ENCODE measurements at places on chromosomes 5 and 9.

GRCh38 chr9:110240198-110240597 is 16.1 kb downstream of the TXN start:
- DNase-seq = no peak

DNA sequence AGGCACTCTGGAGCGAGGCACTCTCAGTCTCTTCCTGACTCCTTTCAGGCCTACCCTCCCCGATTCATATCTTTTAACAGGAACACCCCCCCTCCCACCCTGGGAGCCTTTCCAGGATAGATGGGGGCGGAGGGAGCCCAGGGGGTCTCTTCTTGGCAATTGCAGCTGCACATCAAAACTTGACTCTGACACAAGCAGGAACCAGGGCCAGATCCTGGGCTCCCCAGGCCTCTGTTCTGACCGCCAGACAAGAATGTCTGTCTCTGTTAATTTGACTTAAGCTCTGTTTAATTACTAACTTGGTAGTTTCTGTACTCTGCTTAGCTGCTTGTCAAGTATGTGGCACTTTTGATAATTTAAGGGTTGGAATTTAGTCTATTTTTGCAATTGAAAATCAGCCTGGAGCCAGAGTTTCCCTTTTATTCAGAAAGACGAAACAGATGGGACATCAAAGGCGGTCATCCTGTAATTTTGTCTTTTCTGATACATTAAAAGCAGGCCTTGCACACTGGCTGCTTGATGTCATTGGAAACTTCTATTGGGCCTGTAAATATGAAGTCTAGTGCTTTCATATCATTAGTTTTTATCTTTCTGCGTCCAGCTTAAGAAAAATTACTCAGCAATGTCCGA is 43.3 kb downstream of the ACTL7B start:
- no peak for DNase-seq

DNA sequence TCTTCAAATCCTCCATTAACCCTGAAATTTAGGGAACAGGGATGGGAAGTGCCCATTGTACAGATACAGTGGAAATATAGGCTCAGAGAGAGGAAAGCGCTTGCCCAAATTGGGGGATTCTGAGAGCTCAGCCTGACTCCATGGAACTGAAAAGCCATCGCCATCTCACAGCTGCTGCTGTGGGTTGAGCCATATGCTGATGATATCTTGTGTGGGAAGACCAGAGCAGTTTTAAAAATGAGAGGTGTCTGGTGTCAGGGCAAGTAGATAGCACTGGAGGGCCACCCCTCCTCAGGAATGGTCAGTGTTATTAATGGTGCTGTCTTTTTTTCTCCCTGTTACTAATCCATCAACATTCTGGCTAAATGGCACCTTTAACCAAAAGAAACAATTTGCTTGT is 50.9 kb upstream of the C5orf58 start:
- no peak for DNase-seq

- no peak for DNase-seq
These were observed 14.2 kb downstream of the CACNA1B start for GRCh38 chr9:137891588-137892423.

DNA sequence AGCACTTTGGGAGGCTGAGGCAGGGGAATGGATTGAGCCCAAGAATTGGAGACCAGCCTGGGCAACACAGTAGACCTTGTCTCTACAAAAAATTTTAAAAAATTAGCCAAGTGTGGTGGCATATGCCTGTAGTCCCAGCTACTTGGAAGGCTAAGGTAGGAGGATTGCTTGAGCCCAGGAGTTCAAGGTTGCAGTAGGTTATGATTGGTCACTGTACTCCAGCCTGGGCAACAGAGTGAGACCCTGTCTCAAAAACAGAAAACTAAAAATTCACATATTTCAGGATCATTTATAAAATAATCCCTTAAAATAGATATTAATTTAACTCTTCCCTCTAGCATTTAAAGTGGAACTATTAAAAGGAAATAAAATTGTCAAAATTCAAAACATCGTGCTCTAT is 3.4 kb downstream of the FCHO2 start:
- DNase-seq = no peak

DNA sequence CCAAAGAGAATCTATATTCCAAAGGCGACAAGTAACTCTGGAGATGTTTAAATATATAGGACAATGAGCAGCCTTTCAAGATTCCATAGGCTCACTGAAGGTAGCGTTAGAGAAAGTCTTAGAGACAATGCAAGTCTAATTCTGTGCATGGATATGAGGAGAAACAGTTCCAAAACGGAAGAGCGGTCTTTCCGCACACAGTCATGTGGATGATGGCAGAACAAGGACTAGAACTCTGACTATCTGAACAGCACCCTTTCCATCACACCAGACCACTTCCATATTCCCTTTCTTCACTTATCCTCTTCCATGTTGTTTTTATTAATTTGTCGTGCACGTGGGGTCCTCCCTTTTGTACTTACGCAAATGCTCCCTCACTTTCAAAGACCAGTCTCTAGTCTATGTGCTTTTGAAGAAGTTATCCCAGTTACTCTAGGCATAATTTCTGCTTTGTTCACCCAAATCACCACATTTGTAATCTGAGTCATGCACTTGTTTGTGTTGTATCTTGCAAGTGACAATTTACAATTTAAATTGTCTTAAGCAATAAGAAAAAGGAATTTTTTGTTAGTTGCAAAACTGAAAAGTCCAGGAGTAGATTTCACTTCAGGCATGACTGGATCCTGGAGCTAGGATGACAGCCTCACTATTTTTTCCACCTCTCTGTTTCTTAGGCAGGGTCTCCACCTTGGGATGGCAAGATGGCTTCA is 116.0 kb upstream of the ADRA1B start:
- DNase-seq = no peak

- no peak for DNase-seq
These were observed 6.8 kb downstream of the NR2F1 start for GRCh38 chr5:93589829-93590215.

- DNase-seq = no peak
These were observed 69.9 kb downstream of the SLC36A1 start for GRCh38 chr5:151517122-151517920.

GRCh38 chr5:33854733-33855151 is 37.0 kb downstream of the ADAMTS12 start:
- DNase-seq = no peak

DNA sequence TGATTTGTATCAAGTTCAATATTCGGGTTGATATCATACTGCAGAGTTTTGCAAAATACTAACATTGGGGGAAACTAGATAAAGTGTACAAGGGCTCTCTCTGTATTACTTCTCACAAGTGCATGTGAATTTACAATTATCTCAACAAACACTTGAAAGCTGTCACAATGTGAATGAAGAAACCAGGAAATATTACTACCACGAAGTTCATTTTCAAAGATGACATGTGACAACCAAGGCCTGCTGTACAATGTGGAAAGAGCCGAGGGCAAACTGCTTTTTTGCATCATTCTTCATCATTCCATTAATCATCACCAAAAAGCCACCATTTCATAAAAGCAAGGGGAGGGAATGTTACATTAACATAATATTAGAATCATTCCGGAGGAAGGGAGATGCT is 310.0 kb downstream of the GLIS3 start:
- no peak for DNase-seq

DNA sequence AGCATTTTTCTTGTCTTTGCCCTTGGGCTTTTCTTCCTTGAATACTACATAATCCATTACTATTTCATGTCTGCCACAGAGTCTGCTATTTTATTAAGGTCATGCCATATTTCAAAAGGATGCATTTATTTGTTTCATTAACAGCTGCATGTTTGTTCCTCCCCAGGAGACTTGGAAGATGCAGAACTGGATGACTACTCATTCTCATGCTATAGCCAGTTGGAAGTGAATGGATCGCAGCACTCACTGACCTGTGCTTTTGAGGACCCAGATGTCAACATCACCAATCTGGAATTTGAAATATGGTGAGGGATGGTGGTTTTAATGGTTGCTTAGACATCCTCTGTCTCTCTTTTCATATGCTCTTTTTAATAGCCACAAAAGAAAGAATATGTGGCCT is 4.0 kb downstream of the IL7R start:
- no peak for DNase-seq

GRCh38 chr5:56833325-56833724 is 18.0 kb downstream of the MAP3K1 start:
- no peak for DNase-seq

- DNase-seq = peak; percentile 27
These were observed 212.4 kb upstream of the DMRT1 start for GRCh38 chr9:629146-629545.

- peak; percentile 40 for DNase-seq
These were observed 157.7 kb downstream of the SLF1 start for GRCh38 chr5:94776167-94776566.

GRCh38 chr9:33019797-33020196 is 5.3 kb upstream of the DNAJA1 start:
- no peak for DNase-seq

- DNase-seq = no peak
These were observed 236.2 kb downstream of the NNT start for GRCh38 chr5:43839218-43839617.

GRCh38 chr5:177510567-177511053 is 984 bp upstream of the DOK3 start:
- no peak for DNase-seq

DNA sequence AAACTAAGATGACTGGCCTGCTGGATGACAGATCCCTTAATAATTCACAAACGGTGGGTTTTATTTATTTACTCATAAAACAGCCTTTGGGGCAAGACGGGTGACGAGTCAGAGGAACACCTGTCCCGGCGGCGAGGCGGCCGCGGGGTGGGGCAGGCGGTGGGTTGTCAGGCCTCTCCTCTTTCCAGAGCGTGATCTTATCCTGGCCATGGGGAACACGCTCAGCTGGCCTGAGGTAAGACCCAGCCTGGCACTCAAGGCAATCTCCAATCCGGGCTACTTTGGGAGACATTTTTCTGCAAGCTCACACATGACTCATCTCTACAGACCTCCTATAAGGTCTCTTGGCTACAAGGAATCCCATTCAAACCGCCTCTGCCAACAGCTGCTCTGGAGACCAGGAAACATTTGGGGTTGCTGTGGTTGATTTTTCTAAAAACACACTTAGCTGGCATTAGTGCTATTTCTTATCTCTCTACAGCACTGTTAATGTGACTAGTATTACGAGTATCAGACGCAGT is 6.3 kb downstream of the RAPGEF1 start:
- DNase-seq = peak; percentile 19

DNA sequence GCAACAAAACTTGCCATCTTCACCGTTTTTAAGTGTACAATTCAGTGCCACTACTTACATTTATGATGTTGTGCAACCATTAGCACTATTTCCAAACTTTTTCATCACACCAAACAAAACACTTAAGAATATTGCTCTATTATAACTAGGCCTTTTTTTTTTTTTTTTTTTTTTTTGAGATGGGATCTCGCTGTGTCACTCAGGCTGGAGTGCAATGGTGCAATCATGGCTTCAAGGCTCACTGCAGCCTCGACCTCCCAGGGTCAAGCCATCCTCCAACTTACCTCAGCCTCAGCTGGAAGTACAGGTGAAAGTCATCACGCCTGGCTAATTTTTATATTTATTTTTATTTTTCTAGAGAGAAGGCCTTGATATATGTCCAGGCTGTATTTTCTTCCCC is 22.3 kb upstream of the LMNB1 start:
- DNase-seq = no peak

- DNase-seq = no peak
These were observed 79.0 kb downstream of the GDA start for GRCh38 chr9:72228282-72228681.

DNA sequence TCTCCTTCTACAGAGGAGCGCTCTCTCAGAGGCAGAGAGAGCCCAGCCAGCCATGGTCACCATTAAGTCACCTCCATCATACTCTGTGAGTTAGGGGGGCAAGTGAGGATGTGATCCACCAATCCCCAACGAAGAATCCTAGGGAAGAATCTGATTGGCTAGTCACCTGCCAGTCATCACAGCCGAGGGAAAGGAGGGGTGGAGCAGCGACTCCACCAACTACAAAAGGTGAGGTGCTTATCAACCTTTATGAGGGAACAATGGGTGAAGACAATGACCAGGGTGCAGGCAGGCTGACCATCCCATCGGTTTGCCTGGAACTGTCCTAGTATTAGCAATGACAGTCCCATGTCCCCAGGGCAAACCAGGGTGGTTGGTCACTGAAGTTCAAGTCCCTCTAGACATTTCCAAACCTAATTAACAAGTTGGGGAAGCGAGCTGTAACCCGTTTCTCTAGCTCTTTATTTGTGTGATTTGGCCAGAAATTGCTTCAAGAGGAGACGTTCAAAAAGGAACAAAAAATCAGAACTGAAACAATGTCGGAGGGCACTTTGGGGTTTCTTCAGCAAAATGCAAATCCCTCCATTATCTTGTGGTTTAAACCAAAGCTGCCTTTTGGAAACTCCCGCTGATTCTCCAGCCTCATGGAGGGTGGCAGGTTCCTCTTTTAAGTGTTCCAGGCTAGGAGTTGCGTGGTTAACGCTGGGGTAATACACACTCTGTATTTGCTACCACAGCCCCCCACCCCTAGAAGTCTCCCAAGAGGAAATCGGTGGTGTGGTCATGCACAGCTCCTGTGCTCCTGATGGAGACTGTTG is 18.8 kb upstream of the FCN1 start:
- DNase-seq = no peak

GRCh38 chr5:132183723-132184122 is 43.9 kb downstream of the P4HA2 start:
- DNase-seq = no peak

GRCh38 chr9:88220652-88221051 is 82.4 kb upstream of the SPATA31C2 start:
- DNase-seq = no peak

DNA sequence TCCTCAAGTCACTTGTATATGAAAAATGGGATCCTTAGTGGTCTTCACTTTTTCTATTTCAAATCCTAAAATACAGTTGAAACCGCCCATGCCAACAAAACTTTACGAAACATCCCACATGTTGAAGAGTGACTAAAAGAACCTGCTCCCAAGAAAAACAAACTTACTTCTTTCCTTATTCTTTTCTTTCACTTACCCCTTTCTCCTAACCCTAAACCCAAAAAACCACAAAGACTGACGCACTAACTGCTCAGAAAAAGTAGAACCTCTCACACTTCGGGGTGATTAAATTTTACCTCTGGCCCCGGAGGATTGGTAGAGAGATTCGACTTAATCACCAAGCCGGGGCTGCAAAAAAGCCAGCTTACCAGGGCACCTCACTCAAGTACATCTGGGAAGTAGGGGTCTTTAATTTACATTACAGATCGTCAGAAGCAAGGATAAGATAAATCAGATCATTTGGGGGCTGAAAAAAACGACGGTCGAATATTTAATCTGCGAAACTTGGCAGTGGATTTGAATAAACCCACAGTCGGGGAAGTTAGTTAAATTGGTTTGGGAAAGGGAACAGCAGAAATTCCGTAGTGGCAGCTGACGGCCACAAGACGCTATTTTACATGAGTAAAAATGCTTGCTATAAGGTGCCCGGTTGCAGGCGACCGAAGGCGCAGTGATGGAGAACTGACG is 1.3 kb downstream of the CDO1 start:
- no peak for DNase-seq

DNA sequence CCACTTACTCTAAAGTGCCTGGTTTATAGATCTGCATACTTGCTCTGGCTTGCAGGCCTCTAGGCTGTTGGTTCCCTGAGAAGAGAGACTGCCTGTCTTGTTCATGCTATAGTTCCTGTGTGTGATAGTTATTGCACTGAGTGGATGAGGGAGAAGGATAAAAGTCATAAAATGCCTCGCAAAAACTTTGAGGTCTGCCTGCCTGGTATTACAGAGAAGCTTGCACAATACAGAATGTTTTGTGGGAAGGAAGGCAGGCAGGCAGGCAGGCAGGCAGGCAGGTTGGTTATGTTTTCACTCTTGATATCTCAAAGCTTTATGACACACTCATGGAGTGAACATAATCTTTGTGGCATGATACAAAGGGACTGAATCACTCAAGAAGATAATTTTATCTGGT is 287.1 kb downstream of the SLIT3 start:
- DNase-seq = no peak

- no peak for DNase-seq
These were observed 709.2 kb upstream of the DMAC1 start for GRCh38 chr9:8508671-8509290.
